ENCODE measurements at places on chromosomes 5 and 9. TPM values are rescaled to one million over a fixed set of nuclear protein-coding genes. Genes with fewer than 3 reads are reported as not detected.

- no peak for DNase-seq
Observed at GRCh38 chr9:89813482-89813881, 208.7 kb downstream of the GADD45G start.

GRCh38 chr9:110752766-110753165 lies 84.2 kb downstream of the MUSK start:
- DNase-seq, result no peak

Gene DEPDC1B
- total RNA-seq, result 14.7 TPM

Gene GPR150
- total RNA-seq, result 0.18 TPM

Gene SLC23A1
- not detected for total RNA-seq

DNA sequence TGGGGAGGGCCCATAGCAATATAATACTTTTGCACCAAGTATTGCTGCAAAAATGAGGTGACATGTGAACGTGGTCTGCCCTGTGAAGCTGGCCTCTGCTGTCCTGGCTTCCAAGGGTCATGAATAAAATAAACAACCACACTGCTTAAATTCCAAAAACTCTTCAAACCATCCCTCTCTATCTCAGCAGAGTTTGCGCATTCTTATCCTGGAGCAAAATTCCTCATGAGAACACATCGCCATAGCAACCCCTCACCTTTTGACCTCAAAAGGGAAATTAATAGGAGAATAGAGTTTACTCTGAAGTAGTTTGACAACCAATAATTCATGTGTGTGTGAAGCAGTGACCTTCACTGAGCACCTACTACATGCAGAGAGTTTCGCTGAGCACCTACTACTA lies 342.9 kb downstream of the SPOCK1 start:
- no peak for DNase-seq

Gene EQTN
- not detected for total RNA-seq

Gene TXN
- total RNA-seq, result 455 TPM

DNA sequence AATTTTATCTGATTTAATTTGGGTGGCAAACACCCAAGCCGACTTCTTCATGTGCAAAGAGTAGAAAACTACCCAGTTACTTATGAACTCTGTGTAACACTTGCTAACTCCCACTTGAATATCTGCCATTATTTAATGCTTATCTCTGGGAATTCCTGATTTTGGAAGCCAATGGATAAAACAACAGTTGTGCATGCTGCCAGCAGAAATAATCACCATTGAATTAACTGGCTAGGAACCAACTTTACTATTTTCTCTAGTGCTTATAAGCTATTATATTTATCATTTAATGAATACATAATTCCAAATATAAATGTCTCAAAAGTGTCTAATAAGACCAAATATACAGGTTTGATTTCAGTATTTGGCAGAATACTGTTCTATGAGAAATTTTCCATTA lies 85.7 kb downstream of the IZUMO3 start:
- DNase-seq, result no peak

GRCh38 chr5:6675784-6676491 lies 37.3 kb upstream of the TENT4A start:
- no peak for DNase-seq

Gene PAX5
- 0.18 TPM for total RNA-seq

- DNase-seq, result no peak
Observed at GRCh38 chr9:138045541-138046490, 168.2 kb downstream of the CACNA1B start.

Gene MAMDC4
- 12.2 TPM for total RNA-seq

DNA sequence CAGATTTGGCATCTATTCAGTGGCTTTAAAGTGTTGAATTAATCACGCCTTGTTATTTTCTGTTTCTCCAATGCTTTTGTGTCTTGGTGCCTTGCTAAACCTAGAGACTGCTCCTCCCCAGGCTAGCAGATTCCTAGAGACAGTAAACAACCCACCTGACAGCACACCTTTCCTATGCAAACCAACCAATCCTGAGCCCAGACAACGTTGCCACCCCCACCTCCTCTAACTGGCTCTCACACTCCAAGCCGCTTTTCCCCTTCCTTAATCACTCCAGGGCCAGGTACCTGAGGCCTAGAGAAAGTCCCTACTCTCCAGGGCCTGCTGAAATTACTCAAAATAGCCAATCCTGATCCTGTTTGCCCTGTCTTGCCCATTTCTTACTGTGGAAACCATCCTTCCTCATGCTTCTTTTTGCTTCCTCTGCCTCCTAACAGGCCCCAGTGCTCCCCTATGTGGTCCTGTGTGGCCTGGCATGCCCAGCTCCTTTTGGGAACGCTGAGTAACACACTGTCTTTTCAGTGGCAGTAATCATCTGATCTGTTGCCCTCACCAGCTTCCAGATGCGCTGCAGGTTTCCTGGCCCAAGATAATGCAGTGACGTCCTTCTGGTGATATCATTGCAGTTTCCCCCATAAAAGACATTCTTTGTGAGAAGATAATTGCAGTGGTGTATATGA lies 53.4 kb downstream of the GAS1 start:
- DNase-seq, result no peak

Gene KIF20A
- 29.3 TPM for total RNA-seq

DNA sequence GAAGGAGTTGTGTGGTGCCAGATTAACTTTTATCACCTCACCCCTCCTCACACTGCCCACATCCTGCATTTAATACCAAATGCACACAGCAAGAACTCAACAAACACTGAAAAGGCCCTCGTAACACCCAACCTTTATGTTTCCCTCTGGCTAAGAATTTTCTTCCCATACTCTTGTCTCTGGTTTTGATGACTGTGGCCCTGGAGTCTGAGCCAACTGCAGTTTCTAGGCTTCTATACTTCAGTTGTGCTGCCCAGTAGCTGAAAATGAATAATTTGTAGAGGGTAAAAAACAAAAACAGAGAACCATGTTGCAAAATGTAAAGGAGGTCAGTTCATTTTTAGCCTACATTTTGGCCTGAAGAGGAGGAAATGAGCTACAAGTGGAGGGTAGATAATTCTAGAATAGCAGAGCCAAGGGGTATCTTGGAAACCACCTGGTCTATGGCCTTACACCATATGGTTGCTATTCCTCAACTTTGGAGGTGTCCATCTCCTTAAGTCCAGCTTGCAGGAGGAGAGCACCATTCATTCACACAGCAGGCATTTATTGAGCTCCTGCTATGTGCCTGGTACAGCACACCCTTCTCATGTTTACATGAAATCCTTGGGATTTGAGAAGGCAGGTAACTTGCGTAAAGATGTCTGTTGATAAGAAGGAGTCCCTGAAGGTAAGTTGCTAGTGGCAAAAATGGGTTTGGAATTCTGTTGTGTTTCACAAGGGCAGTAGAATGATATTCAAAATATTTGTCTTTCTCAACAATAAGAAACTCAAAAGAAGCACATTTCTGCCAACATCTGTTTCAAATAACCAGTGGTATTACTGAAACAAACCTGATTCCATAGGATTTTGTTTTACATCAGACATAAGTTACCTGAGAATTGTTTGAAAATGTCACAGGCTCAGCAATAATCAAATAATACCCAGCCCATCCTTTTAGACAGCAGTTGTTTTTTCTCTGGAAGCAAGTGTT lies 83.8 kb upstream of the TNFAIP8 start:
- DNase-seq, result no peak

Gene SPATA6L
- 0.51 TPM for total RNA-seq

GRCh38 chr5:64100203-64100602 lies 65.4 kb upstream of the RNF180 start:
- DNase-seq, result no peak

Gene PCDHA13
- not detected for total RNA-seq

- DNase-seq, result no peak
Observed at GRCh38 chr9:134869554-134870300, 10.9 kb upstream of the FCN2 start.

Gene PCDHAC2
- total RNA-seq, result not detected

Gene FTMT
- not detected for total RNA-seq

DNA sequence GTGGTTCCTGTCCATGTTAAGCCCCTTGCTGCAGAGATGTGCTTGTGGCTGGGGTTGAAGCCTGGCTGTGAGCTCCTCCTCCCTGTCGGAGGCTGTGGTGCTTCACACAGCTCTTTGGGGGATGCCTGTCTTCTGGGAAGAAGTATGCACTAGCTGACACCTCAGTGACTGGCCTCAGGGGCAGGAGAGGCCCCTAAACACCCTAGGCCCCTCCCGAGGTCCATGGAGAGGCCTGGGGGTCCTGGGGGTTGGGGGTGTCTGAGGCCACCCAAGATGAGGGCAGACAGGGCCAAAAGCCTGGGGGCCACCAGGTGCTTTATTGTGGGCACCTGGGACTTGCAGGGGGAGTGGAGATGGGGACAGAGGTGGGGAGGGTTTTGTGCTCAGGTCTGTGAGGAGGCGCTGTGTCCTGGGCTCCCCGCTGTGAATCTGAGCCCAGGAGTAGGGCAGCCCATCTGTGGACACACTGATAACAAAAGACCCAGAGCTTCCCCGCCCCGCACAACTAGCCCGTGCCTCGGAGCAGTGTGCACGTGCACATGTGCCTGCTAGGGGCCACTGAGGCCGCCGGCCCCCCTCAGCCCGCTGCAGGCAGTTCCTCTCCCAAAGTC lies 92.0 kb downstream of the PHF2 start:
- DNase-seq, result no peak

All from CD8-positive, alpha-beta memory T cell (primary cell).